Natural killer cell treated with Interleukin-12 subunit alpha and Interleukin-12 subunit beta and Interleukin-15 and Interleukin-18, amount 100 ng/mL, for 72 hours (primary cell): ENCODE measurements at places on chromosomes 2 and 18. TPM values are rescaled to one million over a fixed set of nuclear protein-coding genes. Genes with fewer than 3 reads are reported as not detected.

- DNase-seq = no peak
Observed at GRCh38 chr2:64018701-64019082, 536 bp downstream of the VPS54 start.

DNA sequence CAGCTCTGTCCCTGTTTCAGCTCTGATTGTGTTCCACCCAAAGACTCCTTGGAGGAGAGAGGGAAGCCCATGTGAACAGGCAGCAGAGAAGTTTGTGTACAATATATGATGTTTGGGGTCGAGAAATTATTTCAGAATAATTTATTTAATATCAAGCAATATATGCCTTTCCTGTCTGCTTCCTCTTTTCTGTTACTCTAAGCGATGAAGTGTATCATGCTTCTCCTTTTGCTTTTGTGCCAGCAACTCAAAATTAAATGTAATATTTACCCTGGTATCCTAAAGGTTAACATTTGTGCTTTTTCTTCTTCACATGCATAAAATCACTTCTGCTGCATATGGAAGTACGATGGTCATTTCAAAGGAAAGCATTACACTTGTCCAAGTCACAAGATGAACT lies 2.4 kb upstream of the NTSR2 start:
- DNase-seq = no peak

The SNED1 gene
- total RNA-seq = not detected

DNA sequence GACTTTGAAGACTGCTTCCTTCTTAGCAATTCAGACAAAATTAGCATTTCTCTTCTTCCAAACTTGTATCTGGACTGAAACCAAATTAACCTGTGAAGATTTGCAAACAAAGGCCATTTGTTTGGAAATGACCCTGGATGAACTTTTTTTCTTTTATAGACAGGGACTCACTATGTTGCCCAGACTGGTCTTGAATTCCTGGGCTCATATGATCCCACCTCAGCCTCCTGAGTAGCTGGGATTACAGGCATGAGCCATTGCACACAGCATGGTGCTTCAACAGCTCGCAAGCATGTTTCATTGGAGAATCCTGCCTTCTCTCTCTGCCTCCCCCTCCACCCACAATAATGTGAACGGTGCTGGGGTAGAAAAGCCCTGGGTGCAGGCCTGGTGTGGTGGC lies 170.2 kb downstream of the ARL4C start:
- no peak for DNase-seq

DNA sequence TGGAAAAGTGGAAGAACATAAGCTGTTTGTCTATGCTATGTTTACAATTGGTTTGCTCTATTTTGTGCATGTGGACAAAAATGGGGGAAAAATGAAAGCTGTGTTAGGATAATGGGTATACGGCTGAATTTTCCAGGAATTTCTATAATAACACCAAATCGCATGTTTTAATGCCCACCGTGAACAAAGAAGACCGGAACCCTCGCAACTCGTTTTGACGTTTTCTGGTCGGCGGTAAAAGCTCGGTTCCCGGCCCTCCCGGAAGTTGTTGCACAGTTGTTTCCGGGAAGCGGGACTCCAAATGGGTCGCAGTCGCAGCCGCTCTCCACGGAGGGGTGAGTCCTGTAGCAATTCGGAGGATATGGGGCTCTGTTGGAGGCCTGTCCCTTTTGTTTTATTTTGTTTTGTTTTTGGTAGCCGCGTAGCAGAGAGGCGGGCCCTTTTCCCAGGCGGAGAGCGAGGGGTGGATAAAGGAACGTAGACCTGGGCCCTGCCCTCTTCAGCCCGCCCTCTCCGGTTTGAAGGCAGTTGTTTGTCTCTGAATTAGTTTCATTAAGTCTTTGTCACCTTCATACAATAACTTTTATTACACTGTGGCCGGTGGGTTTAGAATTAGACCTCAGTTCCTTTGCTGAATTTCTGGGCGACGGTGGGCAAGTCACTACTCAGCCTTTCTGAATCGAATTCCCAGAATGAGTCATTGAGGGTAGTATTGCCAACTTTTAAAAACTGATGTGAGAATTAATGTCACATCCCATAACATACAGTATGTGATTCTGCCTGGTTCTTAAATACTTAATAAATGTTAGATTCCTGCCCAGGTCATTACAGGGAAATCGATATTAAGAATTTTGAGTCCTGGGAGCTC lies at the start of gene SNRNP27:
TSS of gene SNRNP27 (plus strand) at position 273 of the 868 bp plus-strand sequence. CDS start at position 302, 29 bp downstream.
- peak; percentile 90 for DNase-seq

GRCh38 chr2:118982039-118982438 lies 40.0 kb downstream of the MARCO start:
- no peak for DNase-seq

- no peak for DNase-seq
Observed at GRCh38 chr18:11728249-11728648, 39.2 kb downstream of the GNAL start.

- no peak for DNase-seq
Observed at GRCh38 chr2:48707466-48707865, 48.1 kb downstream of the LHCGR start.

- no peak for DNase-seq
Observed at GRCh38 chr2:95231723-95232122, 24.4 kb downstream of the ZNF892 start.

- DNase-seq = no peak
Observed at GRCh38 chr18:49874238-49874637, 60.9 kb upstream of the ACAA2 start.
